ENCODE measurements at places on chromosomes 3 and 15. TPM values are rescaled to one million over a fixed set of nuclear protein-coding genes. Genes with fewer than 3 reads are reported as not detected.

- no peaks in the 10 kb centered on the region for H3K27me3 ChIP-seq
- no peak overlapping the region for H3K4me3 ChIP-seq
- H3K4me1 ChIP-seq: peaks cover 7% of the 10 kb centered on the region
- H3K36me3 ChIP-seq: no peaks in the 10 kb centered on the region
- no peak for DNase-seq
- H3K27ac ChIP-seq: no peak overlapping the region
Observed at GRCh38 chr15:77578641-77579372, 53.9 kb downstream of the LINGO1 start.

The POLQ gene
- total RNA-seq: 0.44 TPM

DNA sequence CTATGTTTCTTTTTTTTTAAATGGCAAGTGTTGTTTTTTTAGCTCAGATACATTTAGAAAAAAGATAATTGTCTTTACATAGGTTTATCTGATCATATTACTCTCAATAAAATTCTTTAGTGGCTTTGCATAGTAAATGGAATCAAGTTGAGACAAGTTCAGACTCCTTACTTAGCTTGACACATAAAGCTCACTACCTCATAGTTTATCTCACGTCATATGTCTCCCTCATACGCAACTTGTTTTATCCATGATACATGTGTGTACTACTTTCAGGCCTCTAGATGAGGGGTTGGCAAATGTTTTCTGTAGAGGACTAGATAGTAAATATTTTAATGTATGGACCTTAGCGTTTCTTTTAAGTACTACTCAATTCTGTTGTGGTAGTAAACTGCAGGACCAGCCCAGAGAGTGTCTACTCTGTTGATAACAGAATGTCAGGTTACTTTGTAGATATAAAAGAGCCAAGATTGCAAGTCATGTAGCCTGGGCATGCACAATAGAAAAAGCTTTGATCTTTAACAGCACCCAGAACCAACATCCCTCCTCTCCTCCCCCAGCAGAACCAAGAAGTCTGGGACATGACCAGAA lies 28.2 kb upstream of the MGA start:
- no peaks in the 10 kb centered on the region for H3K27me3 ChIP-seq
- H3K27ac ChIP-seq: no peak overlapping the region
- DNase-seq: no peak

GRCh38 chr3:162555761-162556160 lies 1059.2 kb downstream of the OTOL1 start:
- H3K4me1 ChIP-seq: no peaks in the 10 kb centered on the region
- DNase-seq: no peak
- H3K27ac ChIP-seq: no peak overlapping the region
- H3K36me3 ChIP-seq: no peaks in the 10 kb centered on the region
- H3K4me3 ChIP-seq: no peak overlapping the region
- no peaks in the 10 kb centered on the region for H3K27me3 ChIP-seq

DNA sequence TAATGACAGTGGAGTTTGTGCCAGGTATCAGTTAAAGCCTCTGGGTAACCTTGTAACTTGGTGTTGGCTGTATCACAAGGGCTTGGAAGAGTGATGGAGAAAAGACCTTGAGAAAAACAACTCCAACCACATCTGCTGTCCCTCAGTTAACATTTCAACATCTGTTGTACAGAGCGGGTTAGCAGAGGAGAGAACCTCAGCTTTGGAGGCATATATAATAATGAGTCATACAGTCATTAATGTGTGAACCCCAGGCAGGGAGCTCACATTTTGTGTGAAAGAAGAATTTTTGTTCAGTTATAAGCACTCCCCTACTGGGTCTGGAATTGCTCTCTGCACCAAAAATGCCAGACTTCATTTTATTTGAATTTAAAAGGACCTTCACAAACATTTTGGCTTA lies 439.5 kb downstream of the PDCD6IP start:
- H3K4me3 ChIP-seq: no peak overlapping the region
- no peaks in the 10 kb centered on the region for H3K36me3 ChIP-seq
- no peak overlapping the region for H3K27ac ChIP-seq
- no peaks in the 10 kb centered on the region for H3K27me3 ChIP-seq

The WDR53 gene
- 12.7 TPM for total RNA-seq

The WDR49 gene
- total RNA-seq: 1.9 TPM

GRCh38 chr3:73556520-73557372 lies 68.0 kb downstream of the PDZRN3 start:
- H3K36me3 ChIP-seq: no peaks in the 10 kb centered on the region
- H3K4me3 ChIP-seq: no peak overlapping the region
- H3K27me3 ChIP-seq: no peaks in the 10 kb centered on the region
- no peak for DNase-seq
- H3K4me1 ChIP-seq: peaks cover 21% of the 10 kb centered on the region

The SCAANT1 gene
- not detected for total RNA-seq

GRCh38 chr3:63809607-63810006 lies 9.5 kb upstream of the C3orf49 start:
- H3K4me3 ChIP-seq: no peak overlapping the region
- H3K36me3 ChIP-seq: no peaks in the 10 kb centered on the region
- no peaks in the 10 kb centered on the region for H3K4me1 ChIP-seq
- no peak overlapping the region for H3K27ac ChIP-seq
- no peaks in the 10 kb centered on the region for H3K27me3 ChIP-seq

The AGBL1 gene
- not detected for total RNA-seq

GRCh38 chr15:90955624-90956273 lies 1.1 kb downstream of the RCCD1 start:
- H3K4me3 ChIP-seq: peak overlapping the region; percentile 77
- peaks cover 15% of the 10 kb centered on the region for H3K36me3 ChIP-seq
- no peak for DNase-seq
- no peaks in the 10 kb centered on the region for H3K27me3 ChIP-seq

The STRIT1 gene
- total RNA-seq: 5.5 TPM

The SI gene
- not detected for total RNA-seq

- DNase-seq: no peak
- H3K4me1 ChIP-seq: peaks cover 25% of the 10 kb centered on the region
- H3K36me3 ChIP-seq: no peaks in the 10 kb centered on the region
- H3K27ac ChIP-seq: peak overlapping the region; percentile 98
- H3K4me3 ChIP-seq: peak overlapping the region; percentile 76
- no peaks in the 10 kb centered on the region for H3K27me3 ChIP-seq
Observed at GRCh38 chr3:129161860-129162271, 1.0 kb upstream of the ISY1 start.

The HMG20A gene
- total RNA-seq: 39.9 TPM

The ATP13A4 gene
- total RNA-seq: not detected

DNA sequence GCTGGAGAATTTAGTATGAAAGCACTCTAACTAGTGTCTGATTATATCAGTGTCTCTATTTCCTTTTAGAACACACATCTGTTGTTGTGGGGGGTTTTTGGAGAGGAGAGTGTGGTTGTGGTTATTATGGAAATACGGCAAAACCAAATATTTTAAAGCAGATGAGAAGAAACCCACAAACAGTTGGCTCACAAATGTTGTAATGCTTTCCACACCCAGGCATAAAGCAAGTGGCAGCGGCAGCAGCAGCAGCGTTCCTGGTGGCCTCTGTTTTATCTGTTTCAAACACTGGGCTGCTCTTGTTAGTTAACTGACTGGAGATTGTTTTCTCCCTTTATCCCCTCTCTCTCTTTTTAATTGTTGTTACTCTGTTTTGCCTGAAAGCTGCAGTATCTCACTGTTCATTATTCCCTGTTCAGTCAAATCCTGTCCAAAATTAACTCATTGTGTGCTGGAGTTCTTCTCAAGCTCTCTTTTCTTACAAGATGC lies 1045.5 kb upstream of the NR2F2 start:
- peak overlapping the region; percentile 1 for H3K27ac ChIP-seq
- no peaks in the 10 kb centered on the region for H3K4me1 ChIP-seq

GRCh38 chr3:70067860-70068521 lies 68.5 kb downstream of the SAMMSON start:
- H3K4me3 ChIP-seq: no peak overlapping the region
- DNase-seq: no peak
- peaks cover 7% of the 10 kb centered on the region for H3K4me1 ChIP-seq
- no peaks in the 10 kb centered on the region for H3K36me3 ChIP-seq

The TM4SF18 gene
- 6.0 TPM for total RNA-seq

DNA sequence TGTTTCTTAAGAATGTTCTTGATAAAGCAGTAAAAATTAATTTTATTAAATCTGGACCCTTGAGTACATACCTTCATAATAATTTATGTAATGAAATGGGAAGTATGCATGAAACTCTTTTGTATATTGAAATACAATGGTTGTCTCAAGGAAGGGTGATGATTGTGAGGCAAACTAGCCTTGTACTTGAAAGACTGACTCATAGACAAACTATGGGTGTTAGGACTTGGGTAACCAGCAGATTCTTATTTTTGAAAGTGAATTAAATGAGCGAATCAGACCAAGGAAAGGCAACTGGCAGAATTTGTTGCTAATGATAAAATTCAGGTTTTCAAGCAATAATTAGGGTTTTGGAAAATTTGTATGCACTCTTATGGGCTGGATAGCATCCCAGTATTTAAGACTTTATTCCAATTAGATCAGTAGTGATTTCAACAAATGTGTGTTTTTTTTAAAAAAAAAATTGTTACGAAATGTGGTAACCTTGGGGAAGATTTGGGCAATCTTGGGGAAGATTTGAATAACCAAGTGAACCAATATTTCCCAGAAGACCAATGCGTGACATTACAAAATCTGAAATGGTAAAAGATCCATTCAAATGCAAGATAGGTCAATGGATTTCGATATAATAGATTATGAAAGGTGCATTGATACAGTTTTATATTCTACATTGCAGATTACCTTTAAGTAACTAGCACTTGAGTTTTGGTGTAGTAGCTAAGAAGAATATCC lies 42.0 kb downstream of the ATP2C1 start:
- H3K4me1 ChIP-seq: no peaks in the 10 kb centered on the region
- no peak overlapping the region for H3K27ac ChIP-seq
- H3K27me3 ChIP-seq: no peaks in the 10 kb centered on the region
- H3K4me3 ChIP-seq: no peak overlapping the region

The ADGRG7 gene
- not detected for total RNA-seq

GRCh38 chr3:164479978-164480377 lies 598.3 kb downstream of the SI start:
- no peak for DNase-seq
- no peak overlapping the region for H3K4me3 ChIP-seq
- no peaks in the 10 kb centered on the region for H3K4me1 ChIP-seq
- no peak overlapping the region for H3K27ac ChIP-seq

The TGM4 gene
- not detected for total RNA-seq

The TIPARP gene
- 27.6 TPM for total RNA-seq

The SPESP1 gene
- 11.0 TPM for total RNA-seq

The UPK1B gene
- total RNA-seq: not detected

The MYRIP gene
- 0.49 TPM for total RNA-seq

DNA sequence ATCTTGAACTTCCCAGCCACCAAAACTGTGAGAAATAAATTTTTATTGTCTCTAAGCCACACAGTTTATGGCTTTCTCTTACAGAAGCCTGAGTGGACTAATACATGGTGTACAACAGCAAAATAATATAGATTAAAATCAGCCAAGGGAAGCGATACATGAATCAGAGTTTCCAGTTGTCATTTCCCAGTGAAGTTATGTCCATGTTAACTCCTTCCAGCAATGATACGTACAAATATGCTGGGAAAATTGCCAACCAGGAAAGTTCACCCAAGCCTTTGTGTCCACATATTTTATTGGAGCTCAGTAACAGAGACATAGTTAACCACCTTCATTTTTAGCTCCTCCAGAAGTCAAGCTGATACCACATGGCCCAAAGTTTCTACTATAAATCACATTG lies 280.9 kb upstream of the KCNMB2 start:
- H3K27me3 ChIP-seq: no peaks in the 10 kb centered on the region
- DNase-seq: no peak
- no peak overlapping the region for H3K4me3 ChIP-seq
- no peaks in the 10 kb centered on the region for H3K36me3 ChIP-seq
- no peaks in the 10 kb centered on the region for H3K4me1 ChIP-seq

DNA sequence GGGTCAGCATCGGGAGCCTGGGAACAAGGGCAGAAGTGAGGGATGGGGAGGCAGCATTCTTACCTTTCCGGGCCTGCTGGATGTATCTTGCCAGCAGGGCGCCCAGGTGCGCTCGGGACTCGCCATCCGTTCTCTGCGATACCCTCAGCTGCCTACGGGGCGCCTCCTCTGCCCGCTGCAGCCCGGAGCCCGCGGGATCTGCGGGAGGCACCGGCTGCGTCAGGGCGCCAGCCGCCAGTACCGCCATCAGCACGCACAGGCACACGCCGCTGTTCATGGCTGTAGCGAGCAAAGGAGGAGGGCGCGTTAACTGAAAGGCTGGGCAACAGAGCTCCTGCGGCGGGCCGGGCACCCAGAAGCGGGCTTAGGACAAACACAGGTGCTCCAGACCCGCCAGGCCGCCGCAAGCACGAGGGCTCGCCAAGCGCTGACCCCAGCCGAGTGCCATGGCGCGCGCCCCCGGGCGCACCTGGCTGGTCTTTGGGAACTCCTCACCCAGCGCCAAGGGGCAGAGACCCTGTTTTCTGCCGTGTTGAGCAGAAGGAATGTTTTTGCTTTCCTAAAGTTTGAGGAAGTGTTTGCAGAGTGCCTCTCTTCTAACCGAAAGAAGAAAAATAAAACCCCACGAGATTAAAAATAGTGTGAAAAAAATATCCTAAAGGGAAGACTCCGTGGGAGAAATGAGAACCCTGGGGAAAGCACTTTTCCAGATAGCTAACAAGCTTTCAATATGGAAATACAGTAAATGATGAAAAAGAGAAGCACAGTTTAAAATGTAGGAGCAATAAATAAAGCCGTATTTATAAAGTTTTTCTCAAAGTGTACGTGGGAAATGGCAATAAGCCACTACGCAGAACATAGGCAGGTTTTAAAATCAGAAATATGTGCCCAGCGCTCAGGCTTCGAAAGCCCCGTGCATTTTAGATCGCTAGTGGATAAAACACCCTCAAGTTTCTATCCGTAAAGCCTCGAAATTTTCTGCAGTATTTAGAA lies 2.3 kb downstream of the CCK start:
- H3K36me3 ChIP-seq: no peaks in the 10 kb centered on the region
- H3K27me3 ChIP-seq: peaks cover 86% of the 10 kb centered on the region
- DNase-seq: no peak
- no peak overlapping the region for H3K4me3 ChIP-seq
- H3K4me1 ChIP-seq: peaks cover 12% of the 10 kb centered on the region

DNA sequence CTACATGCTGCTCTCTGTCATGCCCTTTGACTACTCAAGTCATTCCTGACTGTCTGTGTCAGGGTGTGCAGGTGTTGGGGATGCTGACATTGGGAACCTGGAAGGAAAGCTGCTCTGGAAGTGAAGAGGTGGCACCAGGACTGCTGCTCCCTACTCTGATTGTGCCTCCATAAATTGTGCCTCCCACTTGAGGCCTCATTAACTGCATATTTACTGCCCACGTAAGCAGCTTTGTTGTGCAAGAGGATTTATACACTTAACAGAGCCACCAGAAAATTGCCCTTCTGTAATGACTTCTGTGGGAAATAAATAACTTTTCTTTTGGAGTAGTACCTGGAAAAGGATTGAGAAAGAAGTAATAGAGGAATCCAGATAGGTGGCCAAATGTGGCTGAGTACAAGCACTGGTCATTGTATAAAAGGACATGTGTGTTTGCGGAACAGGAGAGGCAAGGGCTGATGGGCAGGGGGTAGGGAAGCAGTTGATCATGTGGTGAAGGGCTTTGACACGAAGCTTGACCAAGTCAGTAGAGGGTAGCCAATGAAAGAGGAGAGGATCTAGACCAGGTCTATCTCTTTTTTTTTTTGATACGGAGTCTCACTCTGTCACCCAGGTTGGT lies 24.8 kb downstream of the IL20RB start:
- H3K4me1 ChIP-seq: no peaks in the 10 kb centered on the region
- H3K4me3 ChIP-seq: no peak overlapping the region
- H3K27ac ChIP-seq: no peak overlapping the region

The FBXL2 gene
- 1.3 TPM for total RNA-seq
